ENCODE measurements at places on chromosomes 7 and 10. TPM values are rescaled to one million over a fixed set of nuclear protein-coding genes. Genes with fewer than 3 reads are reported as not detected.

Gene ANLN
- total RNA-seq = 63.6 TPM

Gene TLX1
- not detected for total RNA-seq

Gene XRCC2
- 4.8 TPM for total RNA-seq

Gene CCDC136
- total RNA-seq = 2.5 TPM

Gene NUPR2
- total RNA-seq = not detected

Gene SLC13A4
- total RNA-seq = not detected

Gene PKD1L1
- total RNA-seq = 0.12 TPM

Gene ATRNL1
- total RNA-seq = 0.32 TPM

Gene CYP2C18
- total RNA-seq = 0.06 TPM

Gene TRIM73
- total RNA-seq = 1.4 TPM

Gene HMX2
- not detected for total RNA-seq

Gene COL26A1
- 0.58 TPM for total RNA-seq

Gene CTNNA3
- not detected for total RNA-seq

Gene PLEKHA1
- 16.5 TPM for total RNA-seq

Gene PSD
- total RNA-seq = 0.27 TPM

Gene SNCG
- 13.6 TPM for total RNA-seq

Gene THSD7A
- total RNA-seq = 1.4 TPM

Gene FGL2
- total RNA-seq = not detected

Gene PLEKHS1
- 0.06 TPM for total RNA-seq

Gene GDF2
- total RNA-seq = not detected

Gene ODAD2
- total RNA-seq = 0.17 TPM

Gene PTN
- not detected for total RNA-seq

Gene TMEM176A
- total RNA-seq = not detected

Gene PDE1C
- 2.5 TPM for total RNA-seq

Gene SLIT1
- total RNA-seq = 0.07 TPM

Gene PLXNA4
- total RNA-seq = 0.85 TPM

Gene TRPV6
- not detected for total RNA-seq

Gene PTPRZ1
- total RNA-seq = 0.02 TPM

Gene PRF1
- not detected for total RNA-seq

Gene SH2B2
- 3.7 TPM for total RNA-seq

Gene TET1
- 0.59 TPM for total RNA-seq

Gene PFKFB3
- 120 TPM for total RNA-seq

Gene CNOT4
- 12.2 TPM for total RNA-seq

Data from A549 treated with AZD2906 at 1 μM for 4 hours (cell line).